ENCODE measurements at places on chromosomes 16 and 17.

GRCh38 chr16:86984343-86984742 is 332.8 kb downstream of the C16orf95 start:
- no peak for DNase-seq

GRCh38 chr17:45430738-45431530 is 1.7 kb downstream of the ARHGAP27 start:
- DNase-seq: no peak

DNA sequence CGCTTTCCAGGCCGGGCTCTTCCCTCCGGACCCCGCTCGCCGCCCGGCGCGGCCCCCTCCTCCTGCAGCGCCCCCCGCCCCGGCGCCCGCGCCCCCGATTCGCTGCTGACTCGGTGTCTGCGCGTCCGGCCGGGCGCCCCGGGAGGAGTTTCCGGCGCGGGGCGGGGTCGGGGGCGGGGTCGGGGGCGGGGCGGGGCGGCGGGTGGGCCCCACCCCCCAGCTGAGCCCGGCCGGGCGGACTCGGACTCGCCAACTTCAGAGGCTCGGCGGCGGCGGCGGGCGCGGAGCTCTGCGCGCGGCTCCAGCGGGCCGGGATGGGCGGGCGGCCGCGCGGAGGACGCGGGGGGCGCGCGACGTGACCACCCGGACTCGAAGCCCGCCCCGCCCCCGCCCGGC is at the start of gene METRNL:
METRNL (plus strand) TSS at position 258 of the 396 bp plus-strand sequence. CDS start 207 bp downstream, outside the sequence.
- DNase-seq: peak; percentile 99

- no peak for DNase-seq
Measured at GRCh38 chr16:10138881-10139280, 43.3 kb downstream of the GRIN2A start.

- DNase-seq: peak; percentile 76
Measured at GRCh38 chr17:8126491-8127066, 2.7 kb upstream of the HES7 start.

DNA sequence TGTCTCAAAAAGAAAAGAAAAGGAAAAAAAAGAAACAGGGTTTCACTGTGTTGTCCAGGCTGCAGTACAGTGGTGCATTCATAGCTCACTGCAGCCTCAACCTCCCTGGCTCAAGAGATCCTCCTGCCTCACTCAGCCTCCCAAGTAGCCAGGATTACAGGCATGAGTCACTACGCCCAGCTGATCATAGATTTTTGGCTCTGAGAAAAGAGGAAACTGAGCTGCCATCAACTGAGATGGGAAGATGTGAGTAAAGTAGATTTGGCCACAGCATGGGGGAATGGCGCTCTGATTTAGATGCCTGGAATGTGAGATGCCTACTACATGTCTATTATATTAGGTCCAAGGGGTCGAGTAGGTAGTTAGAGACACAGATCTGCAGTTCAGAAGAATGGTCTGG is 5.9 kb upstream of the NAGS start:
- no peak for DNase-seq
